ENCODE measurements at places on chromosomes 16 and 17. TPM values are rescaled to one million over a fixed set of nuclear protein-coding genes. Genes with fewer than 3 reads are reported as not detected.
A peak's percentile ranks its signal among the peaks of the same experiment; 100 is the strongest.

ABHD15 gene
- 5.2 TPM for total RNA-seq

- DNase-seq = no peak
Measured at GRCh38 chr17:31660684-31661083, 198.4 kb downstream of the COPRS start.

GRCh38 chr16:67678354-67679023 lies 11.9 kb downstream of the C16orf86 start:
- DNase-seq = no peak

GRCh38 chr17:3029213-3029913 lies 34.0 kb downstream of the OR1D5 start:
- DNase-seq = no peak

GRCh38 chr16:74625500-74626350 lies 18.8 kb upstream of the GLG1 start:
- DNase-seq = no peak

DNA sequence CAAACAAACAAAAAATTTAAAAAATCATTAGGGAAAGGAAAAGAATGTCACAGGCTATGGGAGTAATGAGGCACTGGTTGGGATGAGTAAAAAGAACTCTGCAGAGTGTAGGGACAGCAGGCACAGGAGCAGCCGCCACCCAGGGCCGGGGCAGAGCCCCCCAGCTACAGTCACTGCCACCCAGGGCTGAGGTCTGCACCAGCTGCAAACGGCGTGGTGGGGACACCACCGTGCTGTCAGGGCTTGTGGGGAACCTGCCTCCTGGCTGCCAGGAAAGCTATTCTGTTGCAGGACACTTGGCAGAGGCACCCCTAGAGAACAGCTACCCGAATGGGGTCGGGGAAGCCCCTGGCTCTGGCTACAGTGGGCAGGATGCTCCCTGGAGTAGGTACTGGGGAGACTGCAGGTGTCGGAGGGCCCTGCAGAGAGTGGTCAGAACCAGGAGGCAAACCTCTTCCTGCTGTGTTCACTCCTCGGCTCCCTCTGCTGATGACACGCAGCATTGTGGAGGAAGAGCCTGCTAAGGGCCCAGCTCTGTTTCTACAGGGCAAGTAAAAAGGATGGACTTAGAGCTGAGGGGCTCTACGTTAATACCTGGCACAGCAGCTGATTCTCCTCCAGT lies 32.3 kb upstream of the CAPN15 start:
- DNase-seq = no peak

GRCh38 chr17:56652628-56653027 lies 59.1 kb downstream of the NOG start:
- DNase-seq = no peak

- no peak for DNase-seq
Measured at GRCh38 chr17:57715981-57716380, 29.1 kb downstream of the CCDC182 start.

DNA sequence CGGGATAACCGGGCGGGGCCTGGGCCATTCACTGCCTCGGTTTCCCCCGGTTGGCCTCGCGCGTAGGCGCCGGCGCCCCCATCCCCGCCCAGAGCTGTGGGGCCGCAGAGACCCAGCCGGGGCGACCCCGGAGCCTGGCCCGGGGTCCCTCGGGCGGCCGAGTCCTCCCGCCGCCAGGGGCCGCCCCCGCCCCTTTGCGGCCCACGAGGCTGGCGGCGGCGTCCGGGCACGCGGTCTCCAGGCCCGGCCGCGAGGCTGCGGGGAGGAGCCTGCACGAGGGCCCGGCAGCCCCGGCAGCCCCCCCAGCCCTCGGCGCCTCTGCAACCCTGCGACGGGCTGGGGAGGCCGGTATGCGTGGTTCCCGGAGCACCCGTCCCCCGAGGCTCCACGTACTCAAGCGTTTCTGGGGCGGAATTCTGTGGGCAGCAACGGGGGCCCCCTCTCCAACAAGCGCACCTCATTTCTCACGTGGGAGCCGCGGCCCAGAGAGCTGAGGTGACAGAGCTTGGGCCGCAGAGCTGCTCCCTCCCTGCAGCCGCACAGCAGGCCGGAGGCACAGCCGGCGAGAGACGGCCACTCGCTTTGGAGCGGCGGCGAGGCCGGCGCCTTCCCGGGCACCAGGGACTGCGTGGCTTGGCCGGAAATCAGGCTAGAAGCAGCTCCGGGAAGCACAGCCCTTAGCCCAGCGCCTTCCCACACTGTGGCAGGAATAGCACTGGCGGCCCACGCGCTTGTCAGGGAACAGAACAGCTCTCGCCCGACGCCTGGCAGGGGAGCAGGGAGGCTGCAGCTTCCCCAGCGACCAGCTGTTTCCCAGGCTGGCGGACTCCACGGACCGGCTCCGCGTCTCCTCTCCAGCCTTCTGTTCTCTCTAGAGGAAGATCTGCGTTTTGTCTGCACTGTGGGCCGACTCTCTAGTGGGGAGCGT lies 867 bp upstream of the LIMD2 start:
- DNase-seq = no peak

- DNase-seq = no peak
Measured at GRCh38 chr17:48351911-48352332, 78.1 kb downstream of the SKAP1 start.

DNA sequence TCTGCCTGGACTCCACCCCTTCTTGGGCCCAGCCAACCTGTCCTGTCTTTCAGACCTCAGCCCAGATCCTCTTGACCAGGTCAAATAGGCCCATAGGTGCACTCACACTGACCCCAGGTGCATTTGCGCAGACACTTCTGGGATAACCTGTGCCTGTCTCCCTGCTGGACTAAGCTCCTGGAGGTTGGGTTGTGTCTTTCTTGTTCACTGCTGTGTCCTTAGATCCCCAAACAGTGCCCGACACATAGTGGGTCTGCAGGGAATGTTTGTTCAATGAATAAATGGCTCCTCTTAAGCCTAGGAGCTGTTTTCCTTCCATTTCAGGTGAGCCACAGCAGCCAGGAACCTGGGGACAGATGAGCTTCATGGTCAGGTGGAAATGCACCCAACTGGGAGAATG lies 48.9 kb downstream of the NLRP1 start:
- DNase-seq = no peak

GRCh38 chr17:68674029-68674925 lies 73.1 kb upstream of the FAM20A start:
- DNase-seq = no peak

CD300LG gene
- not detected for total RNA-seq

DNA sequence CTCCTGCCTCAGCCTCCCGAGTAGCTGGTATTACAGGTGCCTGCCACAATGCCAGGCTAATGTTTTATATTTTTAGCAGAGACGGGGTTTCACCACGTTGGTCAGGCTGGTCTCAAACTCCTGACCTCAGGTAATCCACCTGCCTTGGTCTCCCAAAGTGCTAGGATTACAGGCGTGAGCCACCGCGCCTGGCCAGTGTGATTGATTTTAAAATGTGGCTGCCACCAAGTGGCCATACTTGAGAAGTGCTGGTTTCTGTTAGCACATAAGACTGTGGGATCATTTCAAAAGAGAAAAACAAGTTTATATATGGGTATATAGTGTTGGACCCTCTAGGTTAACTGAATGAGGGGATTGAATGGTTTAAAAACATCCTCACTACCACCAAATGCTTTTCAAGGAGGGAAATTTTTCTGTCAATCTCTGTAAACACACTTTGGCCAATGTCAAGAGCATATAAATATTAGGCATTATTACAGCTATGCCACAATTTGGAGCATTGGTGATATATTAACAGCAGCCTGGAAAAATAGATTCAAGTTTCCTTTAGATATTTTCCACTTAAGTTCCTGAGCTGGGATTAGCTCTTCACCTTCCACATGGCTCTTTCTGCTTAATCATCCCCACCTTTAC lies 13.5 kb upstream of the DHRS13 start:
- DNase-seq = no peak

DNA sequence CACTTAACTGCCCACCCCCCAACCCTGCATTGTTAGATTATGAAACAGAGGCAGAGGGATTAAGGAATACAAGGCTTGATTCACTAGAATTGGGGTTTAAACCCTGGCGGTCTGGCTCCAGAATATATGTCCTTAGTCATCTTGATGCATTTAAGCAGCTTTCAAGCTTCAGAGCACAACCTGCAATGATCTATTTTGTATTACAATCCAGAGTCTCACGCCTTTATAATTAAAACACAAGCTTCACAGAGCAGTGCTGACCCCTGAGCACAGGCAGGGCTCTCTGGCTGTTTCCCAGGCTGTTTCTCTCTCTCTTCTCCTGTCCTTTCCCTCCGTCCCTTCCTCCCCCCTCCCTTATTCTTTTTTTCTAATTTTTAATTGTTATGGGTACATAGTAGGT lies 209.1 kb downstream of the SPECC1 start:
- DNase-seq = no peak

GRCh38 chr17:76506408-76507345 lies 5.5 kb upstream of the RHBDF2 start:
- DNase-seq = peak; percentile 65

DNA sequence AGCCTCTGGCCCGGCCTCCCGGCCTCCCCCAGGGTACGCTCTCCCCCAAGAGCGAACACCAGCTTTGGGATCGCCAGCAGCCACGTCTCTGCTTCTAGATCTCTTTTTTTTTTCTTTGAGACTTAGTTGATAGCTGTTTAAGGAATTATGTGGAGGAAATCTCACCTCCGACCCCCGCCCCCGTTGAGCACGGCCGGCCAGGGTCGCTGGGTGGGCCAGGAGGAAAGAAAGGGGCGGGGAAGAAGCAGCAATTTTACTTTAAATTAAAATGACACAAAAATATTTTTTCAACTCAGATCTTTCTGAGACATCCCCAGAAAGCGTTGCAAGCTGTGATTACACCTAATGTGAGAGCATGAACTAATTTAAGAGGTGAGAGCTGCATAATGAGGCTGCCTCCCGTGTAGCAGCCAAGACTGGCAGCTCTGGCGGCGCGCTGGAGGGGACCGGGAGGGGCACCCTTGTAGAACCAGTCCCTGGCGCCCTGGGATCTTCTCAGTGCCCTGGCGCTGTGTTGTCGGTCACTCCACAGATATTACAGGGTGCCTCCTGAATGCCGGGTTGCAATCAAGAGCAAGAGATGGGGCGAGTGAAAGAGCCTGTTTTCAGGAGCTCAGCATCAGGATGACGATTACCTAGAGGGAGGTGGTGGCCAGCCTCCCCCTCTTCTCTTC lies 1.9 kb upstream of the CBLN1 start:
- DNase-seq = no peak

GRCh38 chr16:57261806-57262205 lies 16.7 kb downstream of the ARL2BP start:
- no peak for DNase-seq

SEPTIN12 gene
- 0.42 TPM for total RNA-seq

GRCh38 chr17:70037498-70037897 lies 37.5 kb upstream of the KCNJ16 start:
- no peak for DNase-seq

DNA sequence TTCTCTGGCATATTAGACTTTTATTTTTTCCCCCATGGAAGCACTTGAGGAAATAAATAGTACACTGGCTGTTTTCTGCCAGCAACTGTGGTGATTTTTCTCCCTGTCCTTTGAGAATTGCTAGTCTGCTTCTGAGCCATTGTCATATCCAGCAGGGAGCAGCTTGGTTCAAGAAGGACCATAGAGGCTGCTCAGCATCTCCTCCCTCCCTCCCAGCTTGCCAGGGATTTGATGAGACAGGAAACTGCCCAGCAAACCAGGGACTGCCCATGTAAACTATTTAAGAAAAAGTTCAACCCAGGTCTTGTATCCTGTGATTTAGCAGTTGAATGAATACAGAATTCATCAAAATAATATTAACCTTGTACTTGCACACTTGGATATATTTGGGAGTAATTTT lies 39.5 kb downstream of the CYB5B start:
- DNase-seq = no peak

- no peak for DNase-seq
Measured at GRCh38 chr17:58352596-58353388, 791 bp upstream of the SUPT4H1 start.

ARHGAP23 gene
- total RNA-seq = 87.2 TPM

DNA sequence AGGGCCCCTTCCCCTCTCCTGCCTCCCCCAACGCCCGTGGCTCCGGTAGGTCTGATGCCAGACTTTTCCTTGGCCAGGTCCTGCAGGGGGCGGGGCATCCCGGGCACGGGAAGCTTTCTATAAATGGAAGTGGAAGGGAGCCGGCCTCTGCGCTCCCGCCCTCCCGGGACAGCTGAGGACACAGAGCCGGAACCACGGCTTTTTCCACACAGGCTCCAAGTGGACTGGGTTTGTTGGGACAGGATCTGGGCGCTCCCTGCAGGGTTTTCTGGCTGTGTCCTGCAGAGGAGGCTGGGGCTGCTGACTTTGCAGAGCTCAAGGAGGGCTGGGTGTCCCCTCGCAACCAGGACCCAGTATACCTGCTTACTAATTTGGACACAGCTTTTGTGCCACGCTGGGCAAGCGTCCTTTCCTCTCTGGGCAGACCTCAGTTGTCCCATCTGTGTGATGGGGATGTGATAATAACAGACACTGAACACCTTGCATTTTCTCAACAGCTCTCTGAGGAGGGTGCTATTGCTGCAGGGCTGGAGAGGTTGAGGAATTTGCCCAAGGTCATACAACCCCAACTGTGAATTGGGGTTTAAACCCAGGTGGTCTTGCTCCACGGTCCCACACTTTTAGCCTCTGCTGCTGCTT lies 1.8 kb downstream of the TNS4 start:
- DNase-seq = peak; percentile 73

- no peak for DNase-seq
Measured at GRCh38 chr16:70257391-70257790, 5.7 kb upstream of the EXOSC6 start.

GRCh38 chr17:50051082-50051576 lies 4.8 kb upstream of the ITGA3 start:
- no peak for DNase-seq

GNG13 gene
- total RNA-seq = not detected

KRTAP1-4 gene
- not detected for total RNA-seq

- DNase-seq = no peak
Measured at GRCh38 chr17:56165072-56165641, 11.9 kb downstream of the ANKFN1 start.

DNA sequence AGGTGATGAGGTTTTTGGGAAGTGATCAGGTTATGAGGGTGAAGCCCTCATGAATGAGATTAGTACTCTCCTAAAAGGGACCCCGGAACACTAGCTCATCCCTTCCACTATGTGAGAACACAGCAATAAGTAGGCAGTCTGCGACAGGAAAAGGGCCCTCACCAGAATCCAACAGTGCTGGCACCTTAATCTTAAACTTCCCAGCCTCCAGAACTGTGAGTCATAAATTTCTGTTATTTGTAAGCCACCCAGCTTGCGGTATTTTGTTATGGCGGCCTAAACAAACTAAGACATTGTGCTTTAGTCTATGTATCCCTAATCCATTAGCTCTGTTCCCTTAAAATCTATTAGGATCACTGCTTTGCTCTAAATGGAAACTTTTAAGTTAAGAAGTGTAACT lies 8.5 kb downstream of the SLFN12 start:
- DNase-seq = no peak

TIMP2 gene
- total RNA-seq = 106 TPM

- no peak for DNase-seq
Measured at GRCh38 chr16:2046893-2047329, 723 bp downstream of the NTHL1 start.

GRCh38 chr17:15917438-15918027 lies 27.4 kb upstream of the ADORA2B start:
- DNase-seq = no peak

GRCh38 chr16:21156767-21157467 lies 1.6 kb upstream of the LDAF1 start:
- no peak for DNase-seq

- DNase-seq = no peak
Measured at GRCh38 chr16:82630688-82631087, 3.9 kb downstream of the CDH13 start.

PHLPP2 gene
- 18.6 TPM for total RNA-seq

TPSD1 gene
- total RNA-seq = not detected

Data from mesothelial cell of epicardium (in vitro differentiated cells).